ENCODE measurements at places on chromosomes 11 and 22. TPM values are rescaled to one million over a fixed set of nuclear protein-coding genes. Genes with fewer than 3 reads are reported as not detected.

The DRD4 gene
- 0.76 TPM for total RNA-seq

The GRM5 gene
- not detected for total RNA-seq

The ZPR1 gene
- 60.5 TPM for total RNA-seq

The CHRNA10 gene
- total RNA-seq, result 2.6 TPM

The MAJIN gene
- total RNA-seq, result not detected

The PGA3 gene
- total RNA-seq, result not detected

The OR8A1 gene
- not detected for total RNA-seq

The HTATIP2 gene
- 30.5 TPM for total RNA-seq

The XKR3 gene
- total RNA-seq, result not detected

The INS gene
- total RNA-seq, result not detected

The PTGDR2 gene
- 3.4 TPM for total RNA-seq

The C11orf86 gene
- total RNA-seq, result not detected
